ENCODE measurements at places on chromosomes 6 and 20.

- DNase-seq, result no peak
Measured at GRCh38 chr6:9675122-9675521, 739.8 kb downstream of the TFAP2A start.

GRCh38 chr6:138272533-138273315, 54.4 kb upstream of the PBOV1 start:
- DNase-seq, result peak; percentile 56

DNA sequence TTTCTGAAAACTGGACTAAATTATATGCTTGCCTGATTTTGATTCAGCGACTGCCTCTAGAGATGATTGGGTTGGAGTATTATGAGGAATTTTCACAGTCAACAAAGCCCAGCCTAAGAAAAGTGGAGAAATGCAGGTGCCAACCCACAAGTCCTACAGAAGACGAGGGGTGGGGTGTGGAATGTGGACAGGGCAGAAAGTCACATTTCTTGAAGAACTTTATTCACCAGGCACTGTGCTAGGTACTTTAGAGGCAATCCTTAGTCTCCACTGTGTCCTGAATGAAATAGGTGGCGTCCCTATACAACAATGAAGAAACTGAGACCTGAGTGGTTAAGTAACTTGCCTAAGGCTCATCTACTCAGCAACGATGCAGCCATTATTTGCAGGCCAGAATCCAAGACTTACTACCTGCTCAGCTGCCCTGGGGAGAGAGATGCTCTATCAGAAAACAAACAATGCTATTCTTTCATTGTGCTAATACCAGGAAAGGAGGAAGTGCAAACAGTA, 106.3 kb downstream of the RNF144B start:
- no peak for DNase-seq

GRCh38 chr6:137216106-137216505, 3.1 kb downstream of the IFNGR1 start:
- no peak for DNase-seq

- no peak for DNase-seq
Measured at GRCh38 chr6:16972535-16972934, 129.3 kb upstream of the STMND1 start.

- DNase-seq, result no peak
Measured at GRCh38 chr6:95081231-95081630, 496.1 kb upstream of the MANEA start.

DNA sequence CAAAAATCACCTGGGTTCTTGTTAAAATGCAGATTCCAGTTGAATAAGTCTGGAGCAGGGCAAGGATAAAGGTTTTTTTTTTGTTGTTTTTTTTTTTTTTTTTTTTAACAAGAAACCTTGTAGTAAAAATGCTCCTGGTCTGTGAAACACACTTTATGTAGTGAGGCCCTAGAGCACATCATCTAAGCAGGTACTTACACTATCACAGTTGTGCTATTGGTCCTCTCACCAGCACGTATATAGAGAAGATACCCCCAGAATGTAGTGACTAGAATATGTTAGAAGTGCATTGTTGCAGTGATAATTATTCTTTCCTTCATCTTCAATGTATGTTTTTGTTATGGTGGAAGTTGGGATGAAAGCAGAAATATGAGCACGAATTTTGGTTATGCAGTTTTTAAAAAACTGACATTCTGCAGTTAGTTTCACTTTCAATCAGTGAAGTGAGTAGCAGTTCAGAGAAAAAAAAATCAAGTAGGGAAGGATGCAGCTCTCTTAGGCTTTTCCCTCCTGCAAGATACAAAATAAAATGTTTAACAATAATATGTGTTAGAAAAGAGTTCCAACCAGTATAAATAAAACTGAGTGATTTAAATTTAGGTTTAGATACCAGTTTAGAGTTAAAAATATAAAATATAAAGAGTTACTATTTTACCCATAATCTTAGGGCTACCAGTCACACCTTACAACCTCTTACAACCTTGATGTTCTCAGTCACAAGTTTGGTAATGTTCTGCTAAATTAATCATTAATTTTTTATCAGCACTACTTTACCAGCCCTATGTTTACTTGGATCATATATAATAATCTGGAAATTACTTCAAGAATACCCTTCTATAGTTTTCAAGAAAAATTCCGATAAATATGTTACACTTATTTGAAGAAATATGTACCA, 9.2 kb upstream of the DEFB113 start:
- no peak for DNase-seq

GRCh38 chr6:42368181-42368580, 83.5 kb downstream of the TRERF1 start:
- no peak for DNase-seq

- no peak for DNase-seq
Measured at GRCh38 chr6:53924277-53924676, 129.5 kb downstream of the LRRC1 start.

DNA sequence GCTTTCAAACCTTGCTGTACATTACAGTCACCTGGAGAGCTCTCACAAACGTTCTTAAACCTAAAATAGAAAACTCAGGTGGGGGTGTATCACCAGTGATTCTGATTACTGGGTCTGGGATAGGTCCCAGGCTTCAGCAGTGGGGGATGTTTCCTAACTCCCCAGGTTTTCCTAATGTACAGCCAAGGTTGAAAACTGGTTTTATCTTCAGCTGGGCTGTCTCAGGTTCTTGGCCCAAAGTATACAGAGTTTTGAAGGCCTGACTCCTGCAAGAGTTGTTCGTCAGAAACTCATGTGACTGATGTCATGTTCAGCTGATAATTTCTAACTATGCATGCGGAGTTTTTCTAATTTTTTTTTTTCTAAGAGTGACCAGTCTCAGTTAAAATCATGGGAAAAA, 9.8 kb downstream of the SYCP2L start:
- no peak for DNase-seq

DNA sequence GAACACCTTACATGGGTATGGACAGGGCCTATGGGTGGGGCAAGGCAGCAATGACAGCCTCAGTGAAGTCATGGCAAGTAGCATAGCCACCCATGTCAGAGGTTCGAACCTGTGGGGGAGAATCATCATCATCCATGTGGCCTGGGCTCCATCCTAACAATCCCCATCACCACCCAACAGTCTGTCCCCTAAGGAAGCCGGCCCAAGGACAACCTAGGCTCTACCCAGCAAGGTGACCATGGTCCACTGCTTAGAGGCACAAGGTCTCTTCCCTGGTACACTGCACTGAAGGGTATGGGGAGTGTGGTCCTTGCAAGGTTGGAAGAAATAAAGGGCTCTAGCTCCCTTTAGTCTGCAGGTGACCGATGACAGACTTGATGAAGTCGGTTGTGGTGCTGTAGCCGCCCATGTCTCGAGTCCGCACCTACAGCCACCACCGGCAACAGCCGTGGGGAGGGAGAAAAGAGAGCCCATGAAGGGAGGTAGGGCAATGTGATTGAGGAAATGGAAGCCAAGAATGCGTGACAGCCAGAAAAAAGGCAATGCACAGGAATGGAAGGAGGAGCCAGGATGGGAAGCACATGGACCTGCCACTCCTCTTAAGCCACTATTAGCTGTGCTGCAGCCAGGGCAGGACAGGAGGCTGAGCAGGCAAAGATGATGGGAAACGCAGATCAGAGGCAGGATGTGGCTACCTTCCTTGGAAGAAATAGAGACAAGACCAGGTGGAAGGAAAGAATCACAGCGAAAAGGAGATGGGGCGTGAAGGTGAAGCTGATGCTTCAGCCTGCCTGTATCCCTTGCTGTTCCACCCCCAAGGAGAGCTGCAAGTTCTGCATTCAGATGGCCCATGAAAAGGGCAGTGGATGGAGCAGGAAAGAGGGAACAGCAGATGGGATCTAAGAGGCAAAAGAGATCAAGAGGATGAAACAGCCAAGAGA, 5.3 kb downstream of the IDH3B start:
- peak; percentile 5 for DNase-seq

- no peak for DNase-seq
Measured at GRCh38 chr20:31476643-31477215, 1.6 kb downstream of the REM1 start.

DNA sequence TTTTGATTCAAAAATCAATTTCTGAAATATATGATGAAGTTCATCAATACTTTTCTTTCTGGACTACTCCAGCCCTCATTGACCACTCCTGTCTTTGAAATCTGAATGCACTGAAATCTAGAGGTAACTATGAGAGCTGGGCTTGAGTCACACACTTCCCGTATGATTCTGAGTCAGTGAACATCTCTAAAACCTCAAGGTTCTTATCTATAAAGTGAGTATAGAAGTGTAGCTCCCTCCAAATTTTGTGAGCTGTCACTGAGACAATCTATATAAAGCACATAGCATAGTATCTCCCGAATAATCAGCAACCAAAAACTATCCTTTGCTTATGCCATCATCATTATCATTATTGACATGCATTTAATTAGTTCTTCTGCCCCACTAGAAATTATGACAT, 182.4 kb downstream of the TSHZ2 start:
- peak; percentile 48 for DNase-seq

DNA sequence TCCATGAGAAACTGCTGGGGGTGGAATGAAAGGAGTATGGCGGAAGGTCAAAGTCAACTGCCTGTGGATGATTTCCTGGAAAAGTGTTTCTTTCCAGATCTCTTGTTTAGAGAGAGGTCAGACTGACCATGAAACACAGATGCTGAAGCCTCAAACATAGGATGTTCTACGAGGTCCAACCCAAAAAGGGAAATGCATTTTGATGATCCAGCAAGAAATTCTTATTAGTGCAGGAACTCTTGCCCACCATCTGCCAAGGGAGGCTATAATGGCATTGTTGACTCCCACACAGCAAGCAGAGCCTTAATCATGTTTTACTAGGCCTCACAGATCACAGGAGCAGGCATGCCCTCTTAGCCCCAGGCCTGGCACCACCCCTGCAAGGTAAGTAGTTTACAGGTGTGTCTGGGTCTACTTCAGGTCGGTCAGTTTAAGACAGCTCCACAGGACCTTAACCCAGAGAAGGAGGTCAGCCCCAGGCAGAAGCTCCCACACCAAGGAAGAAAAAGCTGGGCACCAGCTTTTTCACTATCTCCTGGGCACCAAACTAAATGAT, 67.6 kb upstream of the CNKSR3 start:
- DNase-seq, result no peak

DNA sequence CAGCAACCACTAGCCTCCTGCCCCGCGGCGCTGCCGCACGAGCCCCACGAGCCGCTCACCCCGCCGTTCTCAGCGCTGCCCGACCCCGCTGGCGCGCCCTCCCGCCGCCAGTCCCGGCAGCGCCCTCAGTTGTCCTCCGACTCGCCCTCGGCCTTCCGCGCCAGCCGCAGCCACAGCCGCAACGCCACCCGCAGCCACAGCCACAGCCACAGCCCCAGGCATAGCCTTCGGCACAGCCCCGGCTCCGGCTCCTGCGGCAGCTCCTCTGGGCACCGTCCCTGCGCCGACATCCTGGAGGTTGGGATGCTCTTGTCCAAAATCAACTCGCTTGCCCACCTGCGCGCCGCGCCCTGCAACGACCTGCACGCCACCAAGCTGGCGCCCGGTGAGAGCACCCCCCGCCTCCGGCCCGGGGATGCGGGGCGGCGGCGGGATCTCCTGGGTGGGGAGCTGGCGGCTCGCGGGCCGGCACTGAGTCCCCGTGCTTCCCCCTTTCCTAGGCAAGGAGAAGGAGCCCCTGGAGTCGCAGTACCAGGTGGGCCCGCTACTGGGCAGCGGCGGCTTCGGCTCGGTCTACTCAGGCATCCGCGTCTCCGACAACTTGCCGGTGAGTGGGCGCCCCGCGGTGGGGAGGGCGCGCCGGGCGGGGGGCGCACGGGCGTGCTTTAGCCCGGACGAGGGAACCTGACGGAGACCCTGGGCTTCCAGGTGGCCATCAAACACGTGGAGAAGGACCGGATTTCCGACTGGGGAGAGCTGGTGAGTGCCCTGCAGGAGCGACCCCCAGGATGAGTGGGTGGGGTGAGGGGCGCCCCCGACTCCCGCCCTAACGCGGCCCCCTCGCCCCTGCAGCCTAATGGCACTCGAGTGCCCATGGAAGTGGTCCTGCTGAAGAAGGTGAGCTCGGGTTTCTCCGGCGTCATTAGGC, 585 bp downstream of the PIM1 start:
- DNase-seq, result no peak

GRCh38 chr6:63188828-63189227, 22.4 kb upstream of the FKBP1C start:
- no peak for DNase-seq

- peak; percentile 23 for DNase-seq
Measured at GRCh38 chr6:125393449-125393858, 91.7 kb upstream of the HDDC2 start.

- peak; percentile 5 for DNase-seq
Measured at GRCh38 chr6:70592391-70593117, 25.8 kb downstream of the SDHAF4 start.

- no peak for DNase-seq
Measured at GRCh38 chr6:24686946-24687345, 20.1 kb downstream of the ACOT13 start.

DNA sequence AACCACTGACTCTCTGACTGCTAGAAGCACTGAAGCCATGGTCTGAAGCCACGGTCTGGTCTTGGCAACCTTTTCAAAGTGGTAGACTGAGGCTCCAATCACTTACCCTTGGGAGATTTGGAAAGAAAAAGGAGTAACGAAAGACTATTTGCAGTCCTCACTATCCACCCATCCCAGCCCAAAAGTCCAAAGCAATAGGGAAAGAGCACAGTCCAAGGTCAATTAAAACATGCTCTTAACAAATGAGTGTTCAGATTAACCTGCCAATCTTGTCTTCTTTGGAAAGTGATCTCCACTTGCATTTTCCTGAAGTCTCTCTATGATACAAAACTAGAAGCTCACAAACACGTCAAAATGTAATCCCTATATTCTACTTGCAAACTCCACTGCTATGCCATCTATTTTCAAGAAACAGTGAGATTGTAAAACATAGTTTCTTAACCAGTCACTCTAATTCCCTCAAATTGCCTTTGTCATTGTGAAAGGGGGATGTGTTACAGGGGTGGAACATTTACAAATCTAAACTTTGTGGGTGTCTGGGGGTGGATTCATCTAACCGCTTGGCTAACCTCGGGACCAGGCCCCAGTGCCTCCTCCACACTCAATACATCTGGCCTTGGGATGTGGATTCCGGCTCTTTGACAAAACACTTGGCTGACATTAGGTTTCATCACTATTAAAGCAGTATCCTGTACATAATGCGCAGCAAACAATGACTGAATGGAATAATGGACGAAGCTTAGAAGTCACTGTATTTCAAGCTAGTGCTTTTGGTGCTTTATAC, 56.4 kb downstream of the B4GALT5 start:
- DNase-seq, result peak; percentile 72

DNA sequence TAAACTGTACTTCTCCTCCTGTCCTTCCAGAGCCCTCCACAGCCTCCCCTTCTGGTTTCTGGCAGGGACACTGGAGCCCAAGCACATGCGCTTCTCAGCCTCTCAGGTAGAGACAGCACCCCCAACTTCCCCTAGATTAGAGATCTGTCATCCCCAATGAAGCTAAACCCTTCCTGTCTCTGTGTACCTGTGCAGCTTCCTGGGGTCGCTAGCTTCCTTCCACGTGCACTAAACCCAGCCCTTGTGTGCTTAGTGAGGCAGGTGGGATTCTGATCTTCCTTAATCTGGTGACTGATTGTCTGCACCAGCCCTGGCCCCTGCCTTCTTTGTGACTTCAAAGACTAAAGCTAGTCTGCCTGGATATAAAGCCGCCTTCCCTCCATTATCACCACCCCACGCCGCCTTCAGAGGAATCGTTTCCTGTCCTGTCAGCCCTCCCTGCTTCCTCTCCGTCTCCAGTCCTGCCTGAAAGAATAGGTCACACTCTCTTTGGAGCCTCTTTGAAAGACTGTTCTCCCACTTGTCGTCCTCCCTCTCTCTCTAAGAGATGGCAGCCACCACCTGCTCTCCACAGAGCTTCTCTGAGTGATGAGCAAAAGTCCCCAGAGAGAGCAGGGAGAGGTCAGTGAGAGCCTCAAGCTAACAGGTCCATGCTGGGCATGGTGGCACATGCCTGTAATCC, 27.5 kb downstream of the CAPN11 start:
- DNase-seq, result no peak
